ENCODE measurements at places on chromosomes 2 and 18. TPM values are rescaled to one million over a fixed set of nuclear protein-coding genes. Genes with fewer than 3 reads are reported as not detected.

ODC1 gene
- 167 TPM for polyA plus RNA-seq

DNA sequence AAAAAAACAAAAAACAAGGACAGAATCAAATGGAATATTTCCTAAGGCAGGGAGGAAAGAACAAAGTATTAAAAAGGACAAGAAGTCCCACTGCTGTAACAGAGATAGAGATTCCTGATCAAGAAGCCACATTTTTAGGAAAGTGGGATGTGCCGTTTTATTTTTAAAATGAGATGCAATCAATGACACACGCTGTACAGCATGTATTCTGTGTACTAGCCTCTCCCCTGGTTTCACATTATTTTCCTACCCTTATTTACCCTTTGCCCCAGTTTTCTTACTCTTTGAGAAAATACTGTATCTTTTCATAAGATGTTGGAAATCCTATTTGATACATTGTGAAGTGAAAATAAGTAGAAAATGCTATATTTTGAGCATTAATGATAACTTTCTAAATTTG, 45.8 kb downstream of the E2F6 start:
- no peak for DNase-seq

DNA sequence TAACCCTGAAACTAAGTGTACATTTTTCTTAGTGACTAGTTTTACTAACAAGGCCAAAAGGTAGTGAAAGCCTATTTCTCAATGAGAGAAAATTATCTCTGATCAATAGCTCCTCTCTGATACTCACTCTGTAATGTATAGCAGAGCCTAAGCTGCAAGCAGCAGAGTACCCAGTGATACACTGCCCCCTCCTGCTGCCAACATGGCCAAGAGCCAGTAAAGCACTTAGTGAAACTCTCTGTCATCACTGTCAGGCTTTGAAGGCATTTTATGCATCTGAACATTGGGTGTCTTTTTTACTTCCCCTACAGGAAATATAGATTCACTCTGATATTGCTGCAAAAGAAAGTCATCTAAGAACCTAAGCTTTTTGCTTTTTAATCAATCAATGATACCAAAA, 784.1 kb upstream of the CDH7 start:
- DNase-seq, result no peak

DNA sequence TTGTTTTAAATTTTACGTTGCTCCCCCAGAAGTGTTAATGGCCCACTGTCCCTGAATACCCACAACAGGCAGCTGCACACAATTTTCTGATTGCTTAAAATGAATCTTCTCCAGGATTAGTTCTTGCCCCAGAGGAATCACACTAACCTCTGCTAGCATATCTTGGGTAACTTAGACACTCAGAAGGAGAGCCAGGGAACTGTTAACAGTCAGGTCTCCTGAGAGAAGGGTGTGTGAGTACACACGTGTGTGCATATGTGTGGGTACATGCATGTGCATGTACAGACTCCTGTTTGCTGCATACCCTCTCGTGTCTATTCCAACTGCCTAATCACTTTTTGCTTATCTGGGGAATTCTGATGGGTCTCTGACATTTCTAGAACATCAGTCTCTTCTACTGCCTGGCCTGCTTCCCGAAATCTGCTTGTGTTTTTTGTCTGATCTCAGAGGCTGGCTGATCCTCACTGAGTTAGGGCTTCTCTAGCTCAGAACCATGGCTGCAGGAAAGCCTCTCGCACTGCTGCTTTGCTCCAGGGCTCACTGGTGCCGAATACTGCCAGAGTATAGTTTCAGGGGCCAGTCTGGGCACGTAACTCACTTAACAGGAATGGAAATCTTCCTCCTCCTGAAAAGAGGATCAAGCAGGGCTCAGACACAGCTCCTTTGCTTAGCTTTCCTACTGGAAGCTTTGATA, 62.8 kb downstream of the PRELID3A start:
- DNase-seq, result no peak

DNA sequence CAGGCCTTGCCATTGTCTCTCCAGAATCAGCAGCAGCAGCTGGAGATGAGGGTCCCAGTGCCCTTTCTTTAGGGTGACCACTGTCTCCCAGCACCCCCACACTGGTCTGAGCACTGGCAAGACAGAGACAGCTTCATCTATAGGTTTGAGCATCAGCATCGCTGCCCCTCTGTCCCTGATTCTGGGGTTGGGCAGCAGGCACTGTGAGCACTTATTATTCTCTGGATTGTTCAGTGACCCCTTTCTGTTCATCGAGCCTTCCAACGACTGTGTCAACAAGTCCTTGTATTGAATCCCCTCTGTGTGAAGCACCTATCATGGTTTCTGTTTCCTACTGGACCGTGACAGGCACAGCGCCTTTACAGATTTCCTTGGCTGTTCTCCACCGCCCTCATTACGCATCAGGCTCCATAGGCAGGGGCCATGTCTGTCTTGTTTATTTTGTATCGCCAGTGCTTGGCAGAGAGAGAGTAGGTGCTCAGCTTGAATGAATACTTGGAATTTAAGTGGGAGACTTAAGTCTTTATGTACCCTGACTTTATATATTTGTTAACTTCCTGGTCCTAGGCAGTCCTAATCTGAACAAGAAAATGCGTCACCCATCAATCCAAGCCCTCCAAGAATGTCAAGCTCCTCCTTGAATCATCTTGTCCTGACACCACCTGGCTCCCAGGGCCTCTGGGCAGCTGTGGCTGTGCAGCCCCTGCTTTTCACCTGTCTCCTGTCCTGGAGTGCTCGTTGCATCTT, 11.4 kb downstream of the MALL start:
- DNase-seq, result no peak

DNA sequence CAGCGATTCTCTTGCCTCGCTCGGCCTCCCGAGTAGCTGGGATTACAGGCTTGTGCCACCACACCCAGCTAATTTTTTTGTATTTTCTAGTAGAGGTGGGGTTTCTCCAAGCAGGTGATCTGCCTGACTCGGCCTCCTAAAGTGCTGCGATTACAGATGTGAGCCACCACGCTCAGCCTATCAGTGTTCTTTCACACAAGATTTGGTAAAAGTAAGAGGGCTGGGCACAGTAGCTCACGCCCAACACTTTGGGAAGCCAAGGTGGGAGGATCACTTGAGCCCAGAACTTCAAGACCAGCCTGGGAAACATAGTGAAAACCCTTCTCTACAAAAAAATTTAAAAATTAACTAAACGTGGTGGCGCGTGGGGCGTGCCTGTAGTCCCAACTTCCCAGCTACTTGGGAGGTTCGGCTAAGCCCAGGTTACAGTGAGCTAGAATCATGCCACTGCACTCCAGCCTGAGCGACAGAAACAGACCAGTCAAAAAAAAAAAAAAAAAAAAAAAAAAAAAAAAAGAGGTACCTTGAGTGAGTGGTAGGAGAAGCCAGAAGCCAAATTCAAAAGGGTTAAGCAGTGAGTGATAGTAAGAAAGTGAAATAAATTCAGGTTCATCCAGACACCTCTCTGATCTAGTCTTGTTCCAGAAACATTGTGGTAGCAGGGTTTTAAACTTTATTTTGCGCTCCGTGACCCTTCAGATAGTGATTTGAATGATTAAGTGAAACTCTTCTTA, 981 bp downstream of the MRPL53 start:
- DNase-seq, result no peak

- no peak for DNase-seq
Measured at GRCh38 chr2:68807821-68808266, 63.4 kb downstream of the BMP10 start.

DNA sequence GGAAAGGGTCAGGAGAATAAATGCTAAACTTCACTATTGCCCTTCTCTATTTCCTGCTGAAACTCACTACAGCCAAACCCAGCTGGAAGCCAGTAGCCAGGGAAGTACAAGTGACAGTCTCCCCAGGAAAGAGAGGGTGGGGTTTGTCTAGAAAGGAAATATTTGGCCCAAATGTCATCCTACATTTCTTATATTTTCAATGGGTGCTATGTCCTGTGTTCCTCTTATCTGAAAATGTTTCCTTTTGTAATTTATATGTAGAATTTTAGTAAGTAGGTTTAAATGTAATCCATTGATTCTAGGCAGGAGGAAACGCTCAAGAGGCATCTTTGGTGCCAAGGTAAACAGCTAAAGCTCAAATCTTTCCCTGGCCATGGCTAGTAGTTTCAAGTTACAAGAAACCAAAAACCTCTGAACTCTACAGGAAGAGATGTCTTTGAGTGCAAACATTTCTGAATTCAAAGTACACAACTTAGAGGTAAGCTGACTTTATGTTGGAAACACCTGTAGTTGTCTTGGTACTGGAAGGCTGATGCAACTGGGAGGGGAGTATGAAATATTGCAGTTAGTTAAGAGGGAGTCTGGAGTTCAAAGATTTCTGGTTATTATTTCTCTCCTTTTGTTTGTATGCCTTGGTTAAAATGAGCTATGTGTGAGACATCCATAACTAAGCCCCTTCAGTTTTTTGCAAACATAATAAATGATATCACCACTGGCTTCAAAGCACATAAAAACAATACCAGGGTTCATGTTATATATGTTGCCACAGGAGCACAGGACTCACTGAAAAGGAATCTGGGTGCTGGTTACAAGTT, 356.1 kb upstream of the ZC3H15 start:
- no peak for DNase-seq

DNA sequence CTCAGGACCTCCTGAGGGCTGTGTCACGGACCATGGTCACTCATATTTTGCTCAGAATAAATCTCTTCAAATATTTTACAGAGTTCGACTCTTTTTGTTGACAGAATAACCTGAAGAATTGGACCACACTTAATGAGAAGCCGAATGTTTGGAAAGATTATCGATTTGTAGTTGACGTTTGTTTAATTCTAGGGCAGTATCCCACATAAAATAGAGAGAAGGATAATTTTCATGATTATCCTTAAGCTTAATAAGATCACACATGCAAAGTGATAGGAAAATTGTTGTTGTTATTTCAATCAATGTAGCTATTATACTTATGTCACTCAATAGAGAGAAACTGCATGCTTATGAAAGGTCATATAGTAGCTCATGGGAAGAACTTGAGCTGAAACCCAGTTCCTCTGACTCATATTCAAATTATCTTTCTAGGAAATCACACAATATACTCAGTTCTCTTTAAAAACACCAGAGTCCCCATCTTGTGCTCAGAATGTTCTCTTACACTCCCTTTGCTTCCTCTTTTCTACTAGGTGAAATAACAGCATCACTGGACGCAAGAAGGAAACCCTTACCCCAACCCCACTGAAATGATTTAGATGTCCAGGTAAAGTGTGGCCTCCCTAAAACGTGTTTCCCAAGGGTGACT, 982.1 kb downstream of the TSN start:
- no peak for DNase-seq
